ENCODE measurements at places on chromosomes 1 and 21.

DNA sequence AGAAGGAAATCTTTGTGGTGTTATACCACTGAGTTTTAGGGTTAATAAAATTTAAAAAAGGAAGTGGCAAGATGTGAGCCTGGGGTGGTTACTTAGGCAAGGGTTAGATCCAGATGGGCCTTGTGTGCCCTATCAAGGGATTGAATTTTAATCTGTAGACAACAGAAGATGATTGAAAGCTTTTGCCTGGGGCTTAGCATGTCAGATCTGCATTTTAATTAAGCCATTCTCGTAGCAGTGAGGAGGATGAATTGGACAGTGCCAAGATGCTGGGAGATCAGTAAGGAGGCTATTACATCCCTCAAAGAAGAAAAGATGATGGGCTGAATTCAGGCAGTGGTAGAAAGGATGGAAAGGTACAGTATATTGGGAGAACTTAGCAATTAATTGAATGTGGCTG lies 42.3 kb downstream of the HMGB4 start:
- DNase-seq: no peak

- no peak for DNase-seq
These were observed 38.5 kb downstream of the TGFB2 start for GRCh38 chr1:218383681-218384080.

DNA sequence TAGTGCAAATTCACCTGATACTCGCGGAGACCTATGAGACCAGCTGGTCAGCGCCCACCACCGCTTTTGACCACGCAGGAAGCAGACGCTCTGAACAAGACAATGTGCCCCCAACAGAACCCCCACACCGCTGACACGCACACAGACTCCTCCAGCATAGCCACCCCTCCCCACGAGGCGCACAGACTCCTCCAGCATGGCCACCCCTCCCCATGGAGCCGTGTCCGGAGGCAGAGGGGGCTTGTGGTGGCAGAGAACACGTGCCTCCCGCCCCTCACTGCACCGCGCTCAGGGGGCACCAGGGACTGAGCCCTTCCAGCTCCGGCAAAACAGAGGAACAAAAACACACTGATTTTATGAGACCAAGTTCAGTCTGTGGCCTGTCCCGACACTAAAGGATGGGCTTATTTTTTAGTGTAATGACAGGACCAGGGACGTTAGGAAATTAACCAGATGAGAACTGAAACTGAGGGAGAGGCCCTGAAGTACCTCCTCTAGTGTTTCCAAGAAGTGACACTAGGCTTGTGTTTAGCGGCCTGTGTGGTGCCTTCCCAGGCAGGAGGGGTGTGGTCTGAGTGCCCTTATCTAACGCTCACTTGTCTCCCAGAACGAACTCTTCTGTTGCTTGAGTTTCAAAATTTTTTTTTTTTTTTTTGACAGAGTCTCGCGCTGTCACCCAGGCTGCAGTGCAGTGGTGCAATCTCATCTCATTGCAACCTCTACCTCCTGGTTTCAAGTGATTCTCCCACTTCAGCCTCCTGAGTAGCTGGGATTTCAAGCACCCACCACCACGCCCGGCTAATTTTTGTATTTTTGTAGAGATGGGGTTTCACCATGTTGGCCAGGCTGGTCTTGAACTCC lies 10.0 kb upstream of the AGPAT3 start:
- DNase-seq: no peak

DNA sequence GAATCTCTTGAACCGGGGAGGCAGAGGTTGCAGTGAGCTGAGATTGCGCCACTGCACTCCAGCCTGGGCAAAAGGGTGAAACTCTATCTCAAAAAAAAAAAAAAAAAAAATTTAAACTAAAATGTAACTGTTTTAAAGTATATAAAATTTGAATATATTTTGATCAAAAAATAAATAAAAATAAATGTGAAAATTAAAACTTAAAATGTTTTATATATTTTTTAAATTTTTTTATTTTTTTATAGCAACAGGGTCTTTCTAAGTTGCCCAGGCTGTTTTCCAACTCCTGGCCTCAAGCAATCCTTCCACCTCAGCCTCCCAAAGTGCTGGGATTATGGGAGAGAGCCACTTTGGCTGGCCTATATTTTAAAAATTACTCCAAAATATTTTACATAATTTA lies 15.2 kb upstream of the FAM76A start:
- DNase-seq: no peak

- DNase-seq: no peak
These were observed 115.8 kb downstream of the VPS13D start for GRCh38 chr1:12345350-12346217.

DNA sequence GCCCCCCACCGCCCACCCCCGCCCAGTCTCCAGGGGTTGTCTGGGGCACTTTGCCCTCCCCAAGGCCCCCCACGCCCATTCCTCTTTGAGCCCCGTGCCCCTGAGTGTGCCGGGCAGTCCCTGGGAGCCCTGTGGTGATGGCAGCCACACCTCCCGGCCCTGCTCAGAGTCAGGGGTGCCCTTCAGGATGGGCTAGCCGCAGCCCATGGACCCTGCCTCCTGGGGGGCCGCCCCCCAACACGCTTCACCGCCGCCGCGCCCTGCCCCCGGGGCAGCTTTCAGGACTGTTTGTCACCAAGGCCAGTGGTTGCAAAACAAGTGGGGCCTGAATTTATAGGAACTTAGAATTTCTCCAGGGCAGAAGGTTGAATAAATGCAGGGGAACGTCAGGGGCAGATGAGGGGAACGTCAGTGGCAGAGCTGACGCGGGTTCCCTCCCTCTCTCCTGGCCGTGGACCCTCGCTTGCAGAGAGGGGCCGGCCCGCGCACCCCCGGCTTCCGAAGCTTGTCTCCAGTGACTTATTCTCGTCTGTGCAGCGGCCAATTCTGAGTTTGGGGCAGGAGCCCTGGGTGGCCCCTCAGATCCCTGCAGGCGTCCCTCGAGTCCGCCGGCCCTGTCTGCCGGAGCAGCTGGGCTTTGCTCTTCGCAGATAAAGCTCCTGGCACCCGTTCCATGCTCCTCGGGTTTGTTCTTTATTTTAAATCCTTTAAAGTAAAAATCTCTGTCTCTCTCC lies 41.2 kb upstream of the ADARB1 start:
- DNase-seq: no peak

DNA sequence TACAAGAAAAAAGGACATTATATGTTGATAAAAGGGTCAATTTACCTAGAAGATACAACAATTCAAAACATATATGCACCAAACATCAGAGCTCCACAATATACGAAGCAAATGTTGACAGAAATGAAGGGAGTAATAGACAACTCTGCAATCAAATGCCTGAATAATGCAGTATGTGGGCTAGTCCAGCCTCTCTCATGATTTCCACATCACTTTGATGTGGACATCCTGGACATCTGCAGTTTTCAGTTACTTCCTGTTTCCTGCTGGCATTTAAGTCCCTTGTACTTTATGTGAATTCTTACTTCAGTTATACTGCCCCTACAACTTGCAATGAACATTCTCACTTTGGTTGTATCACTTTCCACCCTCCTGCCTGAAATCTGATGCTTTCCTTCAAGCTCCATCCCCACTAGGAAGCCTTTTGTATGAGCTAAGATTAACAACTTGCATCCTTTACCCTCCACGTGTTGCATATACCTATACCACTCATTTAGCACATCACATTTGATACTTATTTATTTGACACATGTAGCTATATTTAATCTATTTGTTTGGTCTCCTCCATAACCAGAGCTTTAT lies 36.7 kb downstream of the DISC1 start:
- DNase-seq: no peak

DNA sequence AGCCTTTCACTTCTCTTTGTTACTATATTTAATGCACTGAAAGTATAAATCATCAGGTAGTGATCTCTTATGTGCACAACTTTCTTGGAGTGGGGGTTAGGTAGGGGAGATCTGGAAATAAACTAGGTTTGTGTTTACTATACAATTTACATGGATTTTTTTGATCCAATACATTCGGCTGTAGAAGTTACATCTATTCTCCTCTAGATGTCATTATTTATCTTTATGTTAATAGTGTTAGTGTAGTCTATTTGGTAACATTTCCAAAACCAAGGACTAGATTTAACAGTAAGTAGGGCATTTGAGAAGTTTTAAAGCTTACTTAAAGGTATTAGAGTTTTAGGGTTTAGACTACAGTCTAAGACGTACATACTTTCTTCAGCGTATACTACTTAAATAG lies 5.4 kb downstream of the VPS45 start:
- DNase-seq: no peak

DNA sequence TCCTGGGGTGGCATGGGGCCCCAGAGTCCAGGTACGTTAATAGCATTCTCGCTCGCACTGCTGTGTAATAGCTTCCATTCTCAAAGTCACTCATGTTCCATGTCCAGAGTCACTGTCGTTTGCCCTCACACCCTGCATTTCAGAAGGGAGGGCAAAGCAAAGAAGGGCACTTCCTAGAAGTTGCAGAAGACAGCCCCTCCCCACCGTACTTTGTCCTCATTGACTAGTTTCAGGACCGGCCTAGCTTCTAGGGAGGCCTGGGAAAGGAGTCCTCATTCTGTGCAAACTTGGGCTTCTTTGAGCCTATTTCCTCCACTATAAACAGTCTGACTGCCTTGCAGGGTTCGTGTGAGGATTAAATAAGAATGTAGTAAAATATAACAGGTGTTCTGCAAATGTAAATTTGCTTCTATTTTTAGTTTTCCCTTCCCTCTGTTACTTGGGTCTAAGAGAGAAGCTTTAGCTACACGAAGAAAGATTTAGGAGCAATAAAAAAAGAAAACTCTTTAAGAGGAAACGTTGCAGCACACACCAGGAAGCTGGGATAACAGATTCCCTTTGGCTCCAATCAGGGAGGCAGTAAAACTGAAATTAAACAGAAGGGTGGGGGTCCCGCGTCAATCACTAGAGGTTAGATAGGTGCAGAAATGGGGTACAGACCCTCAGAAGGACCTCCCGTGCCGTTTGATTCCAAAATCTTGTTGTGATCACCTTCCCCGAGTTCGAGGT lies 40.1 kb downstream of the ACTL8 start:
- no peak for DNase-seq

GRCh38 chr1:233662575-233663304 lies 48.8 kb downstream of the KCNK1 start:
- no peak for DNase-seq

DNA sequence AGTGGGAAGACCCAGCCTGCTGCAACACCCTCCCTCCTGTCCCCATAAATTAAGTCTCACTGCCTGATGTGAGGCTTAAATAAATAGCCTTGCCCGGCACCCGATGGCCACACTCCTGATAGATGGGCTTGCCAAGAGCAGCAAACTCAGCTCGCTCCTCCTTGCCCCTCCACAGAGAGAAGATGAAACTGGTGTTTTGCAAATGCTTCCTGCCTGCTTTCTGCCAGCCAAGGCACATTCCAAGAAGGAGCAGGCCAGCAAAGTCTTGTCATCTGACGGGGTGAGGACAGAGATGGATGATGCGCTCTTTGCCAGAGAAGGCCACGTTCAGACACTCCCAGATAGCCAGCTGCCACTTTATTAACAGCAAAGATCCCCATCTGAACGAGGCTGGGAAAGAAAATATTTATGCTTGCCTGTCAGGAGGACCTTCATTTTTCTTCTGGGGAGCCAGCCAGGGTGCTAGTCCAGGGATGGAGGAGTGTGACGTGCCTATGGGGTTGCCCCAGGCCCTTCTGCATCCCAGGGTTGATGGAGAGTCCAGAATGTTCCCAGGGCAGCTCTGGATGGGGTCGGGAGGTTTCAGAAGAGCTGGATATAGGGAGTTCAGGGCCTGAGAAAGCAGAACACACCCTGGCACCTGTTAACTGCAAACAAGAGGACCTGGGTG lies 265.4 kb downstream of the FOXD2 start:
- DNase-seq: no peak

GRCh38 chr1:182080955-182081582 lies 19.6 kb upstream of the ZNF648 start:
- DNase-seq: no peak

- no peak for DNase-seq
These were observed 36.9 kb upstream of the RGS1 start for GRCh38 chr1:192538407-192539296.

GRCh38 chr21:43919871-43920801 lies 55.1 kb downstream of the AGPAT3 start:
- no peak for DNase-seq

GRCh38 chr21:21439761-21440160 lies 441.6 kb downstream of the NCAM2 start:
- no peak for DNase-seq

DNA sequence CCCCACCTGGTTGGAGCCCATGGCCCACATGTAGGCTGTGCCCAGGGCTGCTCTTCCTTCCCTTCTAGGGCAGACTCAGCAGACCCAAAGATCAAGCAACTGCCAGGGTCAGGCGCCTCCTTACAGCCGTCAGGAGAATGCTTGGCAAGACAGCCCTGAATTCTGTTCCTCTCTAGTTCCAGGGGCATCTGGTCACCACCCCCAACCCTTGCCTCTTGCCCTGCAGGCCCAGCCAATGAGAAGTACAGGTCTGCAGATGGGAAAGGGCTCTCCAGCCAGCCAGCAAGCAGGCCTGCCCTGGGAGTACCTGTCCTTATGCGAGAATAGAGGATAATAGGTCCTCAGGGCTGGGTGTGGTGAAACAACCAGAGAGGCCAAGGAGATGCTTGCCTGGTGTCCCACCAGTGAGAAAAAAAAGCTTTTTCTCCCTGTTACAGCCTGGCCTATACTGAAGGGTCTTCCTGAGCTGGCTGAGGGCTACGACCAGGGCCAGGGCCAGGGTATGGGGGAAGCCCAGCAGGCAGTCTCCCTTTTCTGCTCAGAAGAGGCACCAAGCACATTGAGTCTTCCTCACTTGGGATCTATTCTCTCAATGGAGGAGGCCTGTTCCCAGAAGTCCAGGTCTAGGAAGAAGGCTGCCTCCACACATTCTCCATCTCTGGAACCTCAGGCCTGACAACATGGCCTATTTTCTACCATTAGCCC lies 31.4 kb downstream of the NAV1 start:
- DNase-seq: no peak

GRCh38 chr1:228900886-228901392 lies 165.7 kb downstream of the RHOU start:
- DNase-seq: no peak

- no peak for DNase-seq
These were observed 99.1 kb upstream of the RAB3GAP2 start for GRCh38 chr1:220371324-220371723.

GRCh38 chr1:117094841-117095604 lies 26.5 kb downstream of the TRIM45 start:
- DNase-seq: no peak

GRCh38 chr1:160449494-160449893 lies 49.1 kb downstream of the VANGL2 start:
- no peak for DNase-seq

DNA sequence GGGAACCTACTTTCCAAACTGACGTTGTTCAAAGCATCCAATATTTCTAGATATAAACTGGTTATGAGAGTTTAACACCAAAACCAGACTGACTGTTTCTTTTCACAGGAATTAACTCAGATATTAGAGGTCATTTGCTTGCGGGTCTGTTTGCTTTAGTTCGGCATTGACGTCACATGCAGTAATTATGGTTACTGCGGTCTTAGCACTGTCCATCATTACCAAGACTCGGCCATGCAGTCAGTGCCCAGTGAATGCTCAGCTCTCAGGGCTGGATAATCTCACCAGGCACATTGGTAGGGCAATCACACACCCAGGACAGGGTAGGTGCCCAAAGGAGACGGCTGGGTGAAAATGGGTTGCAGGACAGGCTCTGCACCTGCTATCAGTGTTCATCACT lies 9.9 kb upstream of the F3 start:
- DNase-seq: no peak

GRCh38 chr1:95171270-95172245 lies 54.4 kb downstream of the TLCD4 start:
- DNase-seq: no peak

- no peak for DNase-seq
These were observed 801.7 kb upstream of the BRINP3 start for GRCh38 chr1:191279266-191279800.

GRCh38 chr1:23249787-23250454 lies 32.6 kb upstream of the HTR1D start:
- no peak for DNase-seq

All from activated T-helper 1 cell treated with Interleukin-2 at 50 U/mL for 16 hours (primary cell).